ENCODE measurements at places on chromosomes 1 and 21.
A peak's percentile ranks its signal among the peaks of the same experiment; 100 is the strongest.

DNA sequence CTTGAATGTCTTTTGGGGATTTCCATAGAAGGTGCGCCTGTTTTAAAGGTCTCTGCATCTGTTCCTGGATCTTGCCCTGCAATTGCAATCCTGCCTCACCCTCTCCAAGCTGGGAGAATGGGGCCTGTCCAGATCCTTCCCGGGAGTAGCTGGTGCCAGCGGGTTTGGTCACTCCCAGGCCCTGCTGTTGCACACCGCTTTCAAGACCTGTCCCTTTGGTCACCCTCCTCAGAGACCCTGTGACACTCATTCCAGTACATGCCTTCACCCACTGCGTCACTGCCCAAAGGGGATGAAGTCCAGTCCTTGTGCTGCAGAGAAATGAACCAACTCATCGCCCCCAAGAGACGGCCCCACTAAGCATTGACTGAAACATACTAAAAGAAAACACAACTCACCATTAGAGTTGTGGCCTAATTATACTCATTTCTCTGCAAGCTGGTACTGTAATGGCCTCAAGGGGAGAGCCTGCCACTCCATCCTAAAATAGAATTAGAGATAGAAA is 1.9 kb upstream of the IRF2BP2 start:
- DNase-seq, result no peak

DNA sequence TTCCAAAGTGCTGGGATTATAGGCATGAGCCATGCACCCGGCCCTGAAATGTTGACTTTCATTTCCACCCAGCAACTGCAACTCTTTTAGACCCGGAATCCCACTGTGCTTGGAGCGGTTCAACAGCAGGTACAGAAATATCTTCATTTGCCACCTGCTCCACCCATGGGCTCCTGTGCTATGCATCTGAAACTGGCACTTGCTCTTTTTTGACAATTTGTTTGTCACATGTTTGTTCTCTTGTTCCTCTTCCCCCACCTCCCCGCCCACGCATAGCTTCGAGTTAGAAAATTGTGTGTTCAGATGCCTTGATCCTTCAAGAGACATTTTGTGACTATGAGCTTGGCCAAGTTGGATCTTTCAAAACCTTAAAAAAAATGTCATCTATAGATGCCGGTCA is 2.4 kb upstream of the IFNLR1 start:
- peak; percentile 23 for DNase-seq

DNA sequence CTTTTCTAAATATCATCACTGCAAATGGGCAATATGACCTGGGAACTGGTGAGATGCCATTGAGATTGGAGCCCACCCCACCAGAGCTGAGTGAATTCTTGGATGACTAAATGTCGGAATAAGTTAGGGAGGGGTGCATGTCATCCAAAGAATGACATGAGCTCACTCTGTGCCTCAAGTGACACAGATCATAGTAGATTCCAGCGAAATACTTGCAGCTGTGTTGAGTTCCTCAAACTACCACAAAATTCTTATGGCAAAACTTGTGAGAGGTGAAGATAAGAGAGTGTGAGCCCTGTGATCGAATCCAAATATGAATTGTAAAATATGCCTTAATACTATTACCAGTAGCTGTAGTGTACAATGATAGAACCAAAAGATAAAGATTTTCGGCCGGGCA is 2.3 kb upstream of the TCP10L start:
- DNase-seq, result no peak

DNA sequence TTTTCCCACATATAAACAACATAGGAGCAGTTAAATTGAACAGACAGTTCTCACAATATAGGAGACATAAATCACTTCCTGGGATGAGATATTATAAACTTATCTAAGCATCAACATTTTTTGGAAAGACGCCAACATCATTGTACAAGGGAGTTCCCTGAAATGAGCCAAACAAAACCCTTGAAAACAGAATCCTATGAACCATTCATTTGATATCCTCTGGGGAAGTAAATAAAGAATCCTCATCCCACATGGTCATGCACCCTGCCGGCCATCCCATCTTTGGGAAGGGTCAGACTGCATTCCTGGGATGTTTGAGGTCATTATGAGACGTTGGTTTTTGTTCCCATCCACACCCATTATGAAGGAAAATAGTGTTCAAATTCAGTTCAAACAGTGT is 111.8 kb upstream of the USP25 start:
- no peak for DNase-seq

DNA sequence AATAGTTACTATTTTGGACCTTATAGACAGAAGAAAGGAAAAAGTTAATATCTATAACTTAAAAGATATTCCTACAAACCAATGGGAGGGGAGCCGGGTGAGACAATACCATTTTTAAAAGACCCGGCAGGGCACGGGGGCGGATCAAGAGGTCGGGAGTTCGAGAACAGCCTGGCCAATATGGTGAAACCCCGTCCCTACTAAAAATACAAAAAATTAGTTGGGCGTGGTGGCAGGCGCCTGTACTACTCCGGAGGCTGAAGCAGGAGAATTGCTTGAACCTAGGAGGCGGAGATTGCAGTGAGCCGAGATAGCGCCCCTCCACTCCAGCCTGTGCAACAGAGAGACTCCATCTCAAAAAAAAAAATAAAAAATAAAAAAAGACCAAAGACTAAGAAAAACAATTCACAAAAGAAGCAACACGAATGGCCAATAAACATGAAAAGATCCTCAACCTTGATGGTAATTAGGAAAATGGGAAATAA is 1.2 kb upstream of the PSMB2 start:
- no peak for DNase-seq

- no peak for DNase-seq
Measured at GRCh38 chr1:79355090-79355489, 348.6 kb upstream of the ADGRL4 start.

DNA sequence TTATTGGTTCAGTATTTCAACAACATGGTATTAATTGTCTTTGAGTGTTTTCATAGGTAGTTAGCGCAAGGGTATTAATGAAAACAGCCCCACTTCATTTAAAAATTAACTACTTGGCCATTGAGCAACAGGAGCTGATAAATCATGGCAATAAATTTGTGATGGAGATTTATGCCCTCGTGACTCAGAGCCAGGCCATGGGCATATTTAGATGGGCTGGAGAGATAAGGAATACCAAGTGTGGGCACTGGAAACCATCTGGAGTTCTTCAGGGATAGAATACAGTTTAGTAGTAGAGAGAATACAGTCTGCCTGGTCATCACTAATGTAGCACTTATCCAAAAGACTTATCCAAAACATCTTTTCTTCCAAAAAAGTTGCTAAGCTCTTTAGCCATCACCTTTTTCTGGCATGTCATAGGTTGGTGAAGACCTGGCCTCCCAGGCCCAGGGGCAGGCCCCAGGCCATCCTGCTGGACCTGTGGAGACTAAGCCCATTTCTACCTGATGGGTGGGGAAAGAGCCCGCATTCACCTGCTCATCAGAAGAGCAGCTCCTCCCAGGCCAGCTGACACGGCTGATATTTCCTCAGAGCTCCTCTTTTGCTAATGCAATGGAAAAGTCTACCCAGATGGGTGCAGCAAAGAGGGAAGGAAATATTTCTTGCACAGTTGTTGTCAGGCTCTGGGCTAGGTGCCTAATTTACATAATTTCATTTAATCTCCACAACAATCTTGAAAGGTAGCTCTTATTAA is 238.0 kb downstream of the TM2D1 start:
- DNase-seq, result no peak

GRCh38 chr1:150696590-150696989 is 364 bp downstream of the GOLPH3L start:
- DNase-seq, result no peak

All from activated CD4-positive, alpha-beta T cell treated with anti-CD3 and anti-CD28 coated beads, Interleukin-2, Interleukin-4, amounts not matched to agents 100 ng/mL and 50 ng/mL, durations not matched to agents 16 hours and 8 hours (primary cell).